ENCODE measurements at places on chromosomes 12 and 14.

GRCh38 chr12:70619471-70620152, 17.6 kb downstream of the PTPRB start:
- no peak for DNase-seq

- no peak for DNase-seq
Measured at GRCh38 chr12:47160316-47161244, 80.8 kb upstream of the AMIGO2 start.

GRCh38 chr12:7351177-7351576, 47.3 kb downstream of the ACSM4 start:
- no peak for DNase-seq

DNA sequence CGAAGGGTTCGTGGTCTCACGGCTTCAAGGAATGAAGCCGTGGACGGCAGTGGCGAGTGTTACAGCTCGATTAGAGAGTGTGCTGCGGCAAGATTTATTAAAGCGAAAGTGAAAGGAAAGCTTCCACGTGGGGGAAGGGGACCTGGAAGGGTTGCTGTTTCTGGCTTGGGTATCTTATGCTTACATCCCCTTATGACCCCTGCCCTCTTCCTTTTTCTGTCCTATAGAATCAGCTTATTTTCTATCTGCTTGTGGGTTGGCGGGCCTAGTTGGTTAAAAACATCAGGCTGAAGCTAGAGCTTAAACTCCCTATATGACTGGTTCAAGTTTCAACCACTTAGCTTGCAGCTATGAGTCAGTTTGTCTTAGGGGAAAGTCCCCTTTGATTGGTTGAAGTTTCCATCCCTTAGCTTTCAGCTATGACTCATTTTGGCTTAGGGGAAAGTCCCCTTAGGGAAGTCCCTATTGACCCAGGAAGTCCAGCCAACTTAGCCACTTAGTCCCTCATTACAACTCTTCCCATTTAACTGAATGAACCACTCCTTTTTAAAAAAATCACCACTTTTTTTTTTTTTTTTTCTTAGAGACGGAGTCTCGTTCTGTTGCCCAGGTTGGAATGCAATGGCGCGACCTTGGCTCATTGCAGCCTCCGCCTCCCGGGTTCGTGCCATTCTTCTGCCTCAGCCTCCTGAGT, 1494.7 kb upstream of the TMEM132C start:
- DNase-seq: no peak

DNA sequence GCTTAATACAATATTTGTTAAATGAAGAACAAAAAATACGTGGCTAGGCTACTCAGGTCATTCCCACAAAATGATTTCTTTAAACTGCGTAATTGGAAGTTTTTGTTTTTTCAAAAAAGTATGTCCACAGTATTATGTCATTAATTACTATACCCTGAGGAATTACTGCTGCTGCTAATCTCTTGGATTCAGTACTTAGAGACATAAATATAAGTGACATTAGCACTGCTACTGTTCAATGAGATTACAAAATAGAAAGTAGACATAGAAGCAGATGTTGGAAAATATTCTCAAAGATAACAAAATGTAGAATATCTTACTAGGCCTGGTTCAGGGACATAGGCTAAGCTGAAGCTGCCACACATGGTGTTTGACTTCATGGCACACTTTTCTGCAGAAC, 36.3 kb downstream of the HMGA2 start:
- no peak for DNase-seq

DNA sequence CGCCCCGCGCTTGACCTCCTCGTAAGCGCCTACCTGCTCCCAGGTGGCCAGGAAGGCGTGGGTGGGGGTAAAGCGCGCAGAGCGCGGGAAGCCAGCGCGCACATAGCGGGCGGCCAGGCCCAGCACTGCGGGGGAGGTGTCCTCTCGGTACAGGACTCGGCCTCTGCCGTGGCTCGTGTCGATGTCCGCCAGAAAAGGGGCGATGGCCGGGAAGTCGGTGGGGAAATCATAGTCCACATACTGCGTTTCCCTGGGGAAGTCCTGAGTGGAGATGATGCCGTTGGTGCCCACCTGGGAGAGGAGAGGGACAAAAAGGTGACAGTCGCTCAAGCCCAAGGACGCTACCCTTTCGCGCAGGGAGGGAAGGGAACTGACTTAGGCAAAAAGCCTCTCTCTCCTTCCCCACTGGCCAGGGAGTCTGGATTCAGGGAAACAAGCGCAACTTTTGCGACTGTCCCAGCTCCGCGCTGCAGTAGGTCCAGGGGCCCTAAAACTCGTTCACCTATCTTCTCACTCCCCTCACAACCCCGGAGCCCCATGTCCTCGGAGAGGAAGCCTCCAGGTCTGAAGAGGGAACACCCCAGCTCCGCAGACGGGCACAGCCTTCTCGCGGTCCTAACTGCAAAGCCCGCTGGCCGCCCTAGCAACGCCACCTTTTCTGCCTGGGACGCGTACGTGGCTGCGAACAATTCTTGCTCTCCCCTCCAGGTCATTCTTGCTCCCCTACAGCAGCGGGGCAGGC, 815 bp downstream of the NID2 start:
- DNase-seq: no peak

DNA sequence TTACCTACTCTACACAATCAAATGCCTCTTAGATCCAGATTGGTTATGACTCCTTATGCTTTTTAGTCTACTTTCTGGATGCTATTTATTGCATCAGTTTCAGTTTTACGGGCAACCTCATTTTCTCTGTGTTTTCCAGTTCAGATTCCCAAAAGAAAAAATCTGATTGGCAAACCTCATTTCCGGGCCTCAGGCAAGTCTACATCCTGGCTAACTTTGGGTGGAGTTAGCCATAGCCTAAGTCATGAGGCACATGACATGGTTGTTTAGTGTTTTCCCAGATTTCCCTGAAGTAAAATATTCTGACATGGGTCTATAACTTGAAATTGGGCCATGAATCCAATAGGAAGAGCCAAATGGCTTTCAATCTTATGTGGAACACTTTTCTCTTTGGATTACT, 339.7 kb downstream of the NUAK1 start:
- no peak for DNase-seq

DNA sequence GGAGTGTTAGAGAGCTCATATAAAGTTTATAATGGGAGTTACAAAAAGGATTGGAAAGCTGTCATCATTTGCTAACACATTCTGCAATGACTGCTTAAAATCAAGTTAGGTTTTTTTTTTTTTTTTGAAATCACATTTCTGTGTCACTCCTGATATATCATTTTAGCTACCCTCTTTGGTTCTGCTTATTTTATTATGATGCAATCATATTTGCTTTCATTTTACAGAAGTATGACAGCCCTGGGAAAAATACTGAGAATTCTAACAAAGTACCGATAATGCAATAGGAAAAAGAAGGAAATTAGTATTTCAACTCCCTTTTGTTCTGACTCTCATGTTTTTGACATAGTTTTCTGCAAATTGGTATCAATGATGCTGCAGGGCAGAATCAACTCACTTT, 71.6 kb upstream of the MDGA2 start:
- DNase-seq: no peak

- no peak for DNase-seq
Measured at GRCh38 chr12:92729773-92730305, 27.1 kb downstream of the PLEKHG7 start.

- no peak for DNase-seq
Measured at GRCh38 chr12:123614531-123614930, 12.6 kb downstream of the DDX55 start.

DNA sequence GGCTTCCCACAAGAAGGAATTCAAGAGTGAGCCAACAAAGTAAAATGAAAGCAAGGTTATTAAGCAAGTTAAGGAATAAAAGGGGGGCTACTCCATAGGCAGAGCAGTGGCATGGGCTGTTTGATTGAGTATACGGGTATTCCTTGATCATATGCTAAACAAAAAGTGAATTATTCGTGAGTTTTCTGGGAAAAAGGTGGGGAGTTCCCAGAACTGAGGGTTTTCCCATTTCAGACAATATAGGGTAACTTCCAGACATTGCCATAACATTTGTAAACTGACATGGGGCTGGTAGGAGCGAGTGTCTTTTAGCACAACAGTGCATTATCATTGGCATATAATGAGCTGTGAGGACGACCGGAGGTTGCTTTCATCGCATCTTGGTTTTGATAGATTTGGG, 2.0 kb upstream of the BCL2L14 start:
- no peak for DNase-seq

DNA sequence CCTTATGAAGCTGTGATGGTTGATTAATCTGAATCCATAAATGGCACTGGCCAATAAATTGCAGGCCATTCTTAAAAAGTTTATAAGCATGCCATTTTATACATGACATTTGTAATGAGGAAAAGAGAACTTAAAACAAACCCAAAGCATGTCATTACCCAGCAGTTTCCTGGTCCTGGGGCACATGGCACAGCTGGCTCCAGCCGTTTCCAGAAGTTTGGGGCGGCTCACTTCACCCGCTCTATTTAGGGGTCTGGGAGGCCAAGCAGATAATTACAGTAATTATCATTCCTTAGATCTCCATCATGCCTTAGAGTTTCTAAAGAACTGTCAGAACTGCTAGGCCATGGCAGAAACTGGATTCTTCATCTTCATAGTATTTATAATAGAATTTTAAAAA, 6.4 kb downstream of the ADGRD1 start:
- no peak for DNase-seq

DNA sequence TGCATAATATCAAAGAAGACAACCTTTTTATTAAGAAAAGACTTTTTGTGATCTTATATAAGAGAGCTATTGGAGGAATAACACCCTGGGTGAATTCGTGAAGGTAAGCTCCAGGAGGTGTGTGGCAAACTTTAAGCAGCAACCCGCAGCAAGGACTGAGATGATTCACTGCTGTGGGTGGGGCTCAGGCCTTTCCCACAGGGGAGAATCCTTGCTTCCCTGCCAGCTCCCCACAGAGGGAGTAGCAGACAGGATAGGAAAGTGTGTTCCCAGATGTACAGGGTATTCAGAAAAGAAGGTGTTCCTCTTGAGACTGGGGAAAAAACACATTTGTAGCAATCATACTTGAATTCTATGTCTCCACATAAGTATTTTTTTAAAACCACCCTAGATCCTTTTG, 9.2 kb downstream of the NDUFA12 start:
- no peak for DNase-seq

DNA sequence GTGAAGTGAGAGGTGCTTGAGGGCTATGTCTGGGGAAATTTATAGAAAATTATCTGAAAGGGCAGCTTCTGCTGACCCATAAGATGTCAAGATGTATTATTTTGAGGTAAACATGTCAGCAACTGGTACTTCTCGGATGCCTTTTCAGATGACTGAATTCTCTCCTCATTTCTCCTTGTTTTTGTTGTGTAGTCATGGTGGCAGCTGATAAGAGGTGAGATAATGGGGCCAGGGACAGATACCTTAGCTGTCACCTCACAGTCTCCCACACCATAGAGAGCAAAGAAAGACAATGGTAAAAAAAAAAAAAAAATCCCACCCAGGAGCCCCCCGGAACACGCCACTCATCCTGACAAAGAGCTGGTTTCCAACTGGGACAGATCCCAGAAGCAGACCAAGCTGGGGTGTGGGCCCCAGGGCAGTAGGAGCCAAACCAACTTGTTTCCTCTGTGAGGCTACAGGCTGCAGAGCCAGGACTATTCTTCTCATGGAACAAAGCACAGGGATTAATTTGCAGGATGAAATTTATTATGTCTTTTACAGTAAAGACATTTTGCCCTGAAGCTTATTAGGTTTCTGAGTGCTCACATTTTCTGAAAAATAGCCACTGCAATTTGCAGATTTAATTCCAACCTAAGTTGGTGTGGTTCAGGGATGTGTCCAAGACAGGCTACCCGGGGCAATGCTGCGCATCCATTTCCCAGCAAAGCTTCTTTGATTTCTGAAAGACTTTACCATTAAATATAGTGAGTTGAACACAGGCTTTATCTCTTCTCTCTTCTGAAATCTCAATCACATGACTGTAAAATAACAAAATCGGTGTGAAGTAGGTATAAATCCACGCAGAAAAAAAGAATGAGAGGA, 52.2 kb downstream of the NDUFA12 start:
- no peak for DNase-seq

GRCh38 chr12:112574896-112575558, 156.3 kb downstream of the PTPN11 start:
- no peak for DNase-seq

- no peak for DNase-seq
Measured at GRCh38 chr12:83210933-83211332, 524.2 kb downstream of the TMTC2 start.

GRCh38 chr14:76461886-76462285, 85.9 kb downstream of the ESRRB start:
- no peak for DNase-seq

GRCh38 chr12:1523046-1523445, 71.3 kb downstream of the FBXL14 start:
- no peak for DNase-seq

Measured in cerebellar nuclear complex (tissue), 1 donor.